Stimulated activated CD8-positive, alpha-beta memory T cell treated with anti-CD3 and anti-CD28 coated beads, Interleukin-15, amount 100 ng/mL, for 48 hours (primary cell): ENCODE measurements at places on chromosomes 6 and 20.

GRCh38 chr6:154363821-154364220, 7.2 kb upstream of the IPCEF1 start:
- DNase-seq, result no peak

GRCh38 chr20:9276966-9277468, 208.1 kb downstream of the PLCB4 start:
- no peak for DNase-seq

DNA sequence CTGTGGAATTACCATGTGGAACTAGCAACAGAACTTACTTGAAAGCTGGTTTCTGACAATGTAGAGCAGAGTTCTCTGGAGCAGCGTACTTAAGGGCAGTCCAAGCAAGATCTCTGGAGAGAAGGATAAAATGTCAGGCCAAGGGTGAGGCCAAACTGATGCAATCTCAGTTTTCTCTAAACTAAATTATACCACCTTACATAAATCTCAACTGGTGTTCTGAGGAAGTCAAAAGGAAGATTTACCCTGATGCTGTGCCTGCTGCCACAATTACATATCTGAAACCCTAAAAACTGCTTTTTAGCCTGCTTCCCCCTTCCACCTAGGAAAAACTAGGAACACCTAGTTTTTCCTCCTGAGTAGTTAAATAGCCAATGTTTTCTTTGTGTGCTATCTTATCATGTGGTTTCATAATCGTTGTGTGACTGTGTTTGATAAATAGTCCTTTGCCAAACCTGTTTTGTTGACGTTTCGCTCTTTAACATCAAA, 28.1 kb downstream of the NCOA7 start:
- DNase-seq, result no peak

DNA sequence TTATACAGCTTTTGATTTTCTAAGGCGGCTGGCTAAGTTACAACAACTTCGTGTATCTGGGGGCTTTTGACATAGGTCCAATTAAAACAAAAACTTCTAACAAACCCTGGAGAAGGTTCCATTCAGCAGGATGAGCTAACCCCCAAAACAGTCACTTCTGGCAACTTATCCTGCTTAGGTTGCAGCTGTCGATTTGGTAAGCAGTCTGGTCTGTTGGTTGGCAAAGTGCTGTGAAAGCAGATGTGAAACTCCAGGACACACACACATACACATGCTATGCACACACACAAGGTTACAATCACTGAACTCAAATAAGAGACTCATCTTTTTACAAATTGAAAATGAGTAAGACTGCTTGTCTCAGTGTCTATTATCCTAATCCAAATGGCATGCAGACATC, 119.0 kb upstream of the STMND1 start:
- no peak for DNase-seq

DNA sequence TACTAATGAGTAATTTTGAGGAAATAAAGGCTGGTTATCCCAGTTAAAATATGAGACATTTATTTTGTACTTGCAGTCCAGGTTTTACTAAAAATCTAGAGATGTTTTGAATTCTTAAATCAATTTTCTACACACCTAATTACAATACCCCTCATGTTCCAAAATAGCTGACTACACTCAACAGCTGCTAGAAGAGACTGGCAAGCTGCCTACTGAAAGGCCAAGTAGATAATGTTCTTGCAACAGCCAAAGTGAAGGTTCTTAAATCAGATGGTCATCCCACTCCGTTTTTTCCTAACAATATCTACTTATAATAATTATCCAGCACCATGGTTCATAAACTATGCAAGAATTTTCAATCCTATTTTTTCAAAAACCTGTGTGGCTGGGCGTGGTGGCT, 69.0 kb downstream of the DTNBP1 start:
- DNase-seq, result no peak

GRCh38 chr6:150881911-150882481, 16.5 kb downstream of the MTHFD1L start:
- no peak for DNase-seq

DNA sequence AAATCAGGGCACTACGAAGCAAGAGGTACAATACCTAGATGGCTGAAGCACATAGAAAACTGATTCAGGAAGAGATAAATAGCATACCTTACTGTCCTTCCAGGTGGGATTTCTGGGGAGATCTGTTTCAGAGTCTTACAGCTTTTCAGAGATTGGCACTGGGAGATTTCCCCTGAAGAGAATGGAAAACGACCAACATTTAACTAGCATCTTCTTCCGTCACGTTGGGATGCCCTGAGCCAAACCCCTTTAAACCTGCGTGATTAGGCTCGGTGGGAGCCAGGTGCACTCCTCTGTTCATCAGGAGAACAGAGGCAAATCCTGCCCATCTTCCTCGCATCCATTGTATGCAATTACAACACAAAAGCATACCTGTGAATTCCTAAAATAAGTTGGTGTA, 614.5 kb downstream of the HDGFL1 start:
- no peak for DNase-seq

DNA sequence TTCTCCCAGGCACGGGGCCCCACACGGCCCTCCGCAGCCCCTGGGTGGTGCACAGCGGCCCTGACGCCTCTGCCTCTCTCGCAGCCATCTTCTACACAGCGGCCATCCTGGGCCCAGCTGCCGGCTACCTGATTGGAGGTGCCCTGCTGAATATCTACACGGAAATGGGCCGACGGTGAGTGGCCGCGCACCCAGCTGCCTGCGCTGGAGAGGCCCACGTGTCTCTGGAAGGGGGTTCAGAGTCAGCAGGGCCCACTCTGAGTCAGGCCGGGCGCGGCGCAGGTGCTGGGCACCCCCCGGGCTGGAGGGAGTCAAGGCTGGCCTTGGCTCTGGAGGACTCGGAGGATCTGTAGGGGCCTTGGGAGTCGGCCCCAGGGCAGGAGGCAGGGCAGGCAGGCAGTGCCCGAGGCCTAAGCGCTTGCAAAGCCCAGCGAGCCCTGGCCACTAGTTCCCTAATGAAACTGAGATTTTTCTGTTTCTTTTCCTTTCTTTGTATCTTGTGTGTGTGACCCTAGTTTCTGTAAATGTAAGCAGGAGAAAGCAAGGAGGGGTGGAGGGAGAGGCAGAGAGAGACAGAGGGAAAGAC, 16.4 kb downstream of the SLCO4A1 start:
- DNase-seq, result no peak

DNA sequence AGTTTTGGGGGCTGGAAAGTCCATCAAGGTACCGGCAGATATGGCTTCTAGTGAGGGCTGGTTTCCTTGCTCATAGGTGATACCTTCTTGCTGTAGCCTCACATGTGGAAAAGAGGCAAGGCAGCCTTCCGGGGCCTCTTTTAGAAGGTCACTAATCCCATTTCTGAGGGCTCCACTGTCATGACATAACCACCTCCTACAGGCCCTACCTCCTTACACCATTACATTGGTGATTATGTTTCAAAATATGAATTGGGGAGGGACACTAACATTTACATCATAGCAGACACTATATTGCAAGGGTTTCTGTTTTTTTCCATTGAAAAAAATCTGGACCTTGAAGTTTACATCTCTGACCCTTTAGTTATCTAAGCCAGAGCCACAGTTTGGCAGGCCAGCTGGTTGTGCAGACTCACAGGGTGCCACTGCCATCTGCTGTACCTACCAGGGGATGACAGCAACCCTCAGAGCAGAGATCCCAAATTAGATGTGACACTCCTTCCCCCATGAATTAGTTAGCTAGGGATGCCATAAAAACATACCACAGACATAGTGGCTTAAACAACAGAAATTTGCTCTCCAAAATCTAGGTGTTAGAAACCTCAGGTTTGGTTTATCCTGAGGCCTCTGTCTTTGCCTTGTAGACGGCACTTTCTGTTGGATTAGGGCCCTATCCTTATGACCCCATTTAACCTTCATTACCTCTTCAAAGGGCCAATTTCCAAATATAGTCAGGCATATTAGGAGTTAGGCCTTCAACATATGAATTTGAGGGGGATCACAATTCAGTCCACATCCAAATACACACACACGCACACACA, 166.4 kb upstream of the RNF217 start:
- no peak for DNase-seq

DNA sequence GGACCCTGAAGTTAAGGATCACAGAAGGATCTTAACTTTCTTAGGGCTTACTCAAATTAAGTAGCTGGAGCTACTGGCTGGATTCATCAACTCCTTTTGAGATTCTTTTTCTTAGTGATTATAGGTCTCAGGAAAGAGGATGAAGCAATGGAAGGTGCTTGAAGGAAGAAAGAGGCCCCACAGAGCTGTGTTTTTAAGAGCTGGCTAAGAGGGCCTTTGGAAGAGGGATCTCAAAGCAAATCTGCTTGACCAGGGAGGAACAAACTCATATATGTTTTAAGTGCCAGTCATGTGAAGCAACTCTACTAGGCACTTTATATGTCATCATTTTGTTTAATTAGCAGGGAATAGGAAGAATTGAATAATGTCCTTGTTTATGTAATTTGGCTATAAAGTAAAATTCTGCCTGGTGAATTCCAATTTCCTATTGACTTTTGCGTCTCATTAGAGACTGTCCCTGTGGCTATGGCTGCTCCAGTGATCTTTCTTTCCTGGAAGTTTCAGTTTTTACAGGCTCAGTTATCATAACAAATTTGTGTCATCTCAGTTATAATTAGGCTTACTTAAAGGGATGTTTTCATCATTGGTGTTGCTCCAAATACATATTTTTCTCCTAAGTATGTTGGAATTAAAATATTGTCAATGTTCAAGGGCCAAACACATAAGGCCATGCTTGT, 222.8 kb upstream of the CITED2 start:
- DNase-seq, result no peak

- DNase-seq, result no peak
These were observed 1.5 kb downstream of the MTHFD1L start for GRCh38 chr6:150866991-150867501.

DNA sequence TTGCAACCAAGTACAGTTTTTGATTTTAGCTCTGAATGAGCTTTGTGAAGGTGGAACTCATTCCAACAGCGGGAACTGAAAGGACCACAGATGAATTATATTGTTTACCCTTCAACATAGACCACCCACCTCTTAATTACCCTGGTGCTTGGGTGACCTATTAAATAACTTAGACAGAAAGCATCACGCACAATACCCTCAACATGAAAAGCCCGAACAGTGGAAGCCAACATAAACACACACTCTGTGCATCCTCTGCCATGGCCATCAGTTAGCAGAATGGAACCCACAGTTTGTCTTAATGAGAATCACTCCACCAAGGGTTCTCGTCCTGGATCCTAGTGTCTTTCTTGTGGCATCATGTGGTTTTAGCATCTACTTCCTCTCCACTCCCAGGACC, 60.5 kb downstream of the FOXF2 start:
- DNase-seq, result no peak

DNA sequence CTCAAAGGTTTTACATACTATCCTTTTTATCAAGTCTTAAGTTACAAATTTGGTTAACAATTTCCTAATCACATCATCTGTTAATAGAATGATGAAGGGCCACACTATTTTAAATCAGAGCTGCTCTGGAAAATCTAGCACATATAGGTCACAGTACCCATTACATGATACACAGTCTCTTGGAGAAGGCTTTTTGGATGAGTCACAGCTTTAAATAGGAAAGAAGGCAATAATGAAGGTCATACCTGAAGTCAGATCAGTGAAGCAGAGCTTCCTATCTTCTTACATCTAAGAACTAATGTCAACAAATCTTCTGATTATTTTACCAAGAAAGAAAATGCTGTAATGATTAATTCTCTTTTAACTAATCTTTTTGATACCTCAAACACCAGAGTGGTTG, 248.5 kb downstream of the BTBD9 start:
- DNase-seq, result no peak

- no peak for DNase-seq
These were observed 334.9 kb upstream of the JARID2 start for GRCh38 chr6:14910692-14911547.

DNA sequence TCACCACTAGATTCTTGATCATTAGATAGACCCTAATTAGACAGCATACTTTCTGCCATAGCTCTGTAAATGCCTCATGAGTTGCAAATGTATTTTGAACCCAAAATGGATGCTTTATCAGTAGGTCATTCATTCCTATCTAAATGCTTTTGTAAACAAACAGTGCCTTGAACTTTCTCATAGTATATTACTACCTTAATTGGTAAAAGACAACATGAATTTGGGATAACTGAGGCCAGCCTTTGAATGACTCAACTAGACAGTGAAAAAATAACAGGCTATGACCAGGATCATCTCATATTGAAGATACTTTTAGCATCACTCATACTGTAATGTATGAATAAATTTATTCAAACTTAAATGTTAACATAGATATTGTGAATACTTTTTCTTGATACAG, 37.0 kb upstream of the PRL start:
- no peak for DNase-seq

DNA sequence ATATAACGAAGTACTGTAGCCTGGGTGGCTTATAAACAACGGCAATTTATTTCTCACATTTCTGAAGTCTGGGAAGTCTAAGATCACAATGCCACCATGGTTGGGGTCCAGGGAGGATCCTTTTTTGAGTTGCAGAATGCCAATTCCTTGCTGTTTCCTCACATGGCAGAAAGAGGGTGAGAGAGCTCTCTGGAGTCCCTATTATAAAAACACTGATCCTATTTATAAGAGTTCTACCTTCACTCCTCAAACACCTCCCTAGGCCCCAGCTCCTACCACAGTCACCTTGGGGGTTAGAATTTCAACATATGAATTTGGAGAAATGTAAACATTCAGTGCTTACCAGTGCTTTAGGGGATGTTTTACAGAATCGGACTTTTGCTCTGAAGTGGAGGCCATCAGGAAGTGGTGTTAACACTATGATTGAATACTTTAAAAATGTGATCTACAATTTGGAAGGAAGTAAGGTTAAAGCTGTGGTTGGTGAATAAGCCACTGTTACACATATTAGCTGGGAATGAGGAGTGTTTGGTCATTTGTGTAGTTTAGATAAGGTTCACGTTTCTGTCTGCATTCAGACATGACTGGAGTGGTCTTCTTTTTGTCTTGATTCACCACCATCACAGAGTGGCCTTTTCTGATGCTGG, 79.9 kb upstream of the SPTLC3 start:
- DNase-seq, result no peak

DNA sequence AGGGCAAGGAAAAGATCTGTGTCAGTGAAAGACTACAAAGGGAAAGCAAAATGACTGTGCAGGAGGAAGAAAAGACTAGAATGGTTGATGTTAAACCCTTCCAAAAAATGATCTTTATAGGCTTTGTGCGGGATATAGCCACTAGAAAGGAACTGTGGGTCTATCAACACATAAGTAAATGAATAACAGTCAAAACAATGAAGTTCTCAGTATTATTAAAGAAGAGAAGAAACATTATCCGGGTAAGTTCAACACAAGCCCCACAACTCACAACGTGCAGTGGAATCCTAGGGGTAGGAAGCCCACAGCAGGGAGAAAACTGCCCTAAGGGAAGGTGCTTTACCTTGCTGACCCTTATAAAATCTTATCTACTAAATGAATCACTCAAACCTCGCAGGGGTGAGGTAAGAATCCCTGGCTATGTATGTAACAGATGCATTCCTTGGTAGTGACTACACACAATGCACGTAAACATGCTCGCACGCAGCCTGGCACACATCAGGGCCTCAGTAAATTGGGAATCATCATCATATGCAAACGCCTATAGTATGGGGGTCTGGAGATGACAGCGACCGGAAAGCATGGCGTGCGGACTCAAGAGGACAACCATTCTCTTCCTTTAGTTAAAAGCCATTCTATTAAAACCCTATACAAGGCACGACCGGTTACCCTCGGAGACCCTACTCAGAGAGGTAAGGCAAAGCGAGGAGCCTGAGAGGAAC, 11.3 kb downstream of the TFAP2A start:
- DNase-seq, result no peak

GRCh38 chr6:14082771-14083170, 34.8 kb upstream of the CD83 start:
- no peak for DNase-seq

GRCh38 chr6:10495029-10495428, 26.1 kb upstream of the GCNT2 start:
- DNase-seq, result no peak
